ENCODE measurements at places on chromosomes 7 and 10.

GRCh38 chr10:131444862-131445461 lies 133.4 kb upstream of the TCERG1L start:
- H3K36me3 ChIP-seq = no peaks in the 10 kb centered on the region
- H3K4me3 ChIP-seq = no peak overlapping the region
- H3K4me1 ChIP-seq = no peaks in the 10 kb centered on the region
- no peak for DNase-seq

DNA sequence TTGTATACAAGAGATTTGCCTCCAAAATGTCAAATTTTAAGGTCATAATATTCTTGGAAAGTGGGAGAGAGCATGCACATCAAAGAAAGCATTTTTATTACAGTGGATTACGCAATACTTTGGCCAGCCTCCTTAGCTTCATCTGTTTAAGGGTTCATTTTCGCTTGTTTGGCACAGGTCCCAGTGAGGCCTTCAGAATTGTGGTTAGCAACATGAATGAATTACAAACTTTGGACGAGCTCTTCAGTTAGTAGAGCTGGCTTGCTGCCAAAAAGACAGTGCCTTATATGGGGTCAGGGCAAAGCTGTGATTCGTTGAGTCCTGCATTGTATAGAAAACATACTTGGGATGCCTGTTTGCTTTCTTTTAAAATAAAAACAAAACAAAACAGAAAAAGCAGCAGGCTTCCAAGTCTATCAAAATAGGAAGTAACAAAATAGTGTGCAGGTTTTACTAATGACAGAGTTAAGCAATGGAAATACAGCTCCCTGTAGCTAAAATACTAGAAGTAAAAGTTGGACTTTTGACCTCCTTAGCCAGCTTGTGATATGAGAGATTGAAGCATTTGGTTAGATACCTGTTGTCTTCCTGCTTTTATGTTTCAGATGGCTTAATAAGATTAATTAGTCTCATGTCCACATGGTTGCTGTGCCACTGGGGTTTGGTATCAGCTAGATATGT lies 190.8 kb downstream of the MLLT10 start:
- H3K4me3 ChIP-seq = no peak overlapping the region
- peaks cover 12% of the 10 kb centered on the region for H3K36me3 ChIP-seq
- no peaks in the 10 kb centered on the region for H3K27me3 ChIP-seq
- no peak overlapping the region for H3K27ac ChIP-seq
- DNase-seq = peak; percentile 68

DNA sequence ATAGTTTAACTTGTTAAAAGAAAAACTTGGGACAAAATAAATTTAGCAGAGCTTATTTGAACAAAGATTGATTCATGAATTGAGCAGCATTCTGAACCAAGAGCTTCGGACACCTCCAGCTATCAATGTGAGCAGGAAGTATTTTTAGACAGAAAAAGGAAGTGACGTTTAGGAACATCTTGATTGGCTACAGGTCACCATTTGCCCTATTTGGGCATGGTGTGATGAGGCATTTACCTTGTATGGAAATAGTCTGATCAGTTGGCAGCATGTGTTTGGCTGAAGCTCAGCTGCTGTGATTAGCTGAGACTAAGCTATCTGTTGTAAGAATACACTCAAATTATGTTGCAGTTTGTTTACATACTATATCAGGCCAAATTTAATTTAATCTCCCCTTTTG lies 185.1 kb downstream of the ATRNL1 start:
- no peaks in the 10 kb centered on the region for H3K36me3 ChIP-seq
- no peak for DNase-seq
- no peak overlapping the region for H3K4me3 ChIP-seq
- no peaks in the 10 kb centered on the region for H3K27me3 ChIP-seq
- H3K4me1 ChIP-seq = no peaks in the 10 kb centered on the region
- no peak overlapping the region for H3K27ac ChIP-seq

DNA sequence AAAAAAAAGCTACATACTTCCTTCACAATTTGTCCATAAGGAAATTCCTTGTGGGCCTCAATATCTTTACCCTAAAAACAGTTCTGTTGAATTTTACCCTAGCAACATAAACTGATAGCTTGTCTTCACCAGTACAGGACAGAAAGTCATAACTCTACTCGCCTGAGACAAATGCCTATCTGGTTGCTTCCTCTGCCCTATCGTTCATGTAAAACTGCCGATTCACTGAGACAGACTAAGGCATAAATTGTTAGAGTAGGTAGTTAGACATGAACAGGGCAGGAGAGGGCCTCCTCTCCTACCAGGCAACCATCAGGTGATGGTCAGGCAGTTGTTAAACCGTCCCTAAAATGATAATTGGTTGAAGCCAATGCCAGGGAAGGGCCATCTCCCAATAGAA lies 25.0 kb downstream of the IFIT3 start:
- peaks cover 9% of the 10 kb centered on the region for H3K36me3 ChIP-seq
- peaks cover 27% of the 10 kb centered on the region for H3K4me1 ChIP-seq
- DNase-seq = no peak
